ENCODE measurements at places on chromosomes 11 and 22.
A peak's percentile ranks its signal among the peaks of the same experiment; 100 is the strongest.

GRCh38 chr11:118956094-118956846 lies at the start of gene UPK2:
TSS of gene UPK2 (plus strand) at chr11:118956298. CDS start at chr11:118956351, 53 bp downstream.
- DNase-seq: peak; percentile 87

DNA sequence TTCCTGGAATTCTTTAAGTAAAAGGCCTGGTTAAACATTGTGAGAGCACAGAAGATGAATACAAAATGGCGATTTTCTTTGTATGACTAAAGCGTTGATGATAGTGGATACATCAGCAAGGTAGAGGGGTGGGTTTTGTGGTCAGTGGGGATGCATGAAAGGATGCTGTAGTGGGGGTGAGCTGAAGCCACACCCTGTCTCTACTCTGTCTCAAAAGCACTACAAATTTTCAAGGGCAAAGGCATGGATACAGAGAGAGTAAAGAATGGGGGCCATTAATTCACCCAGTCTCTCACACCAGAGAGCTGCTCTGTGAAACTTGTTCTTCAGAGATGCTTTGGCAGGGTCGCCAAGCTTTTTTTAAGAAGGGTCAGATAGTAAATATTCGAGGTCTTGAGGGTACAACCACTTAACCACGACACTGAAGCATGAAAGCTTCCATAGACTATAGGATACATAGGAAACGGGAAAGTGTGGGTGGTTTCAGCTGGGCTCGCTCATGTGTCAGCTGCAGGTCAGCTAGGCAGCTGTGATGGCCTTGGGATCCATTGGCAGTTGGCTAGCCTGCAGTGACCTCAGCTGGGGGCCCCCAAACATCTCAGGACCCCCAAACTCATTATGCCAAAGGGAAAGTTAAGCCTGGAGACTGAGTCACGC lies 8.3 kb downstream of the TMEM138 start:
- no peak for DNase-seq

DNA sequence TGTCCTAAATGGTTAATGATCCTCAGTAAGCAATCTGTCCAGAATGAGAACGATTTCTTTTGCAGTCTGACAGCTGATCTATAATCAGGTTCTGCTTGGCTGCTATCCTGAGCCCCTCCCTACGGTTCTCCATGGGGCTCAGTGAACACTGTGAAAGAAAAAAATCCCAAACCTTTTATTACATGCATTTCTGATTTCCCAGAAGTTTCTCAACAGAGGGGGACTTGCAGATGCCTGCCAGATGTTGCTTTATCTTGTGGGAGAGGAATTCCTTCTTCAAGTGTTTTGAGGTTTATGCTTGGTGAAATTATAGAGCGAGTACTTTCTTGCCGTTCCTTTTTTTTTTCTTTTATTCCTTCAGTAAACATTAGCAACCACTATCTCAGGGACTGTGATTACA lies 531.9 kb upstream of the ISX start:
- no peak for DNase-seq

GRCh38 chr22:20865331-20865730 lies 6.5 kb downstream of the SNAP29 start:
- DNase-seq: no peak

- DNase-seq: peak; percentile 26
Measured at GRCh38 chr11:96211436-96211835, 131.6 kb downstream of the MAML2 start.

- DNase-seq: no peak
Measured at GRCh38 chr11:7533199-7534041, 19.6 kb downstream of the PPFIBP2 start.

- no peak for DNase-seq
Measured at GRCh38 chr11:69301081-69301454, 7.1 kb downstream of the MYEOV start.

Data from CD4-positive, alpha-beta T cell treated with Interleukin-4 for 1 hour (primary cell).